ENCODE measurements at places on chromosomes 3 and 15.

DNA sequence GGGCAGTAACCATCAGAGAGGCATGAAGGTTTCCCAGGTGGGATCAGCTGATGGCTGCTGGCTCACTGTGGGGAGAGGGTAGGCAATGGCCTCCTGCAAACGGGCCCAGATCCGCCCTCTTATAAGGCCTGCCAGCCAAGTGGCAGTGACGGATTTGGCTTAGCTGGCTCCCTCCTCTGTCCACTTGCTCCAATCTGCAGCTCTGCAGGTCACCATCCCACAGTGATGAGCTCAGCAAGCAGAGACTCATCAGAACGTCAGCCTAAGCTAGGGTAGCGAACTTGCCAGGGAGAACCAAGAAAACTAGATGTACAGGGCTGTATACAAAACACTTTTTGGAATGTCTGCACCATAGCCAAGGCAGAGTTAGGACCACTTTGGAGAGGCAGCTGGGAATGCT, 62.8 kb upstream of the DCLK3 start:
- DNase-seq = no peak

GRCh38 chr3:196238612-196239560, 22.6 kb downstream of the SLC51A start:
- no peak for DNase-seq

DNA sequence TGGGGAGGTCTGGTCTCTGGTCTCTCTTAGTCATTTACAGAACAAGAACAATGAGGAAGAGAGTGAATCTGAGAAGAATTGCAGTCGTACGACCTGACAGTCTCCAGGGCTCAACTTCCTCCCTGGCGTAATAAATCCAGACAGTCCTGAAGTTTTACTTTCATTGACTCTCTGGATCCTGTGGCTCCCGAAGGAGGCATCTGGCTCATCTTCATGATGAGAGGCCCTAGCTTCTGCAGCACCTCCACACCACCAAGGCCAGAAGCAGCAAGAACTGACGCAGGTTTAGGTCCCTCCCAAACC, 11.8 kb upstream of the CYFIP1 start:
- DNase-seq = no peak

GRCh38 chr15:48624700-48625099, 20.8 kb downstream of the FBN1 start:
- no peak for DNase-seq

- DNase-seq = no peak
These were observed 13.6 kb downstream of the SCN11A start for GRCh38 chr3:39038165-39038564.

GRCh38 chr3:151227266-151227806, 24.3 kb upstream of the GPR171 start:
- no peak for DNase-seq

GRCh38 chr3:149586871-149587270, 71.0 kb downstream of the WWTR1 start:
- DNase-seq = no peak

GRCh38 chr3:30505866-30506520, 100.4 kb upstream of the TGFBR2 start:
- no peak for DNase-seq

DNA sequence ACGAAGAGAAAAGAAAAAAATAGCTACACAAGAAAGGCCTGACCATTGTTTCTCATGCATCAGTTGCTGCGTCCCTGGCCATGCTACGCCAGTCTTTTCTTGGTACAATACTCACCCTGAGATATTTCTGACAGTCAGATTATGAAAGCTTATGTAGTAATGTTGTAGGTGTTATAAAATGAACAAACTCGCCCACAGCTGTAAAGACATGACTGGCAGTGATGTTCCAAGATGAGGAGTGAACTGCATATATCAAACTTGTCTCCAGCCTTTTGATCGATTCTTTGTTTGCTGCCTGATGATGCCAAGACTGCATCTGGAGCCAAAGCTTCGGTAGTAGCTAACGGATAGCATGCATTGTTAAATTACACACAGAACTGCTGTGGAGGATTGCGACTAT, 822.7 kb downstream of the TUSC7 start:
- DNase-seq = no peak

- peak; percentile 27 for DNase-seq
These were observed 296.6 kb downstream of the SUCLG2 start for GRCh38 chr3:67357610-67358458.

DNA sequence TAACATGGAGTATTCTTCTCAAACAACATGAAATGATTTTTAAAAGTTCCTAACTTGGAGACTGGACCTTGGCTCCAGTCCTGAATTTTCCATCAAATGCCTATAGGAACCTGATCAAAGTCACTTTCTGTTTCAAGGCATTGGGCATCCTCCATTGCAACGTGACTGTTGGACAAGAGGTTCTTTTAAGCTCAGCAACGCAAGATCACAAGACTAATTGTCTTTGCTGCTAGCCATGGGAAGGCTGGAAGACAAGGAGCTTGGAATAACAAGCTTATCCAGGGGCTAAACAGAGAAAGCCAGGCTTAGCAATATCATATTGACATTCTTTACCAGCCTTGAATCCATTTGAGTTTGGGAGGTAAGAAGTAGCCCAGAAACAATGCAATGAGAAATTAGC, 48.3 kb downstream of the SST start:
- DNase-seq = no peak

GRCh38 chr3:129424185-129424841, 4.1 kb downstream of the EFCAB12 start:
- DNase-seq = no peak

DNA sequence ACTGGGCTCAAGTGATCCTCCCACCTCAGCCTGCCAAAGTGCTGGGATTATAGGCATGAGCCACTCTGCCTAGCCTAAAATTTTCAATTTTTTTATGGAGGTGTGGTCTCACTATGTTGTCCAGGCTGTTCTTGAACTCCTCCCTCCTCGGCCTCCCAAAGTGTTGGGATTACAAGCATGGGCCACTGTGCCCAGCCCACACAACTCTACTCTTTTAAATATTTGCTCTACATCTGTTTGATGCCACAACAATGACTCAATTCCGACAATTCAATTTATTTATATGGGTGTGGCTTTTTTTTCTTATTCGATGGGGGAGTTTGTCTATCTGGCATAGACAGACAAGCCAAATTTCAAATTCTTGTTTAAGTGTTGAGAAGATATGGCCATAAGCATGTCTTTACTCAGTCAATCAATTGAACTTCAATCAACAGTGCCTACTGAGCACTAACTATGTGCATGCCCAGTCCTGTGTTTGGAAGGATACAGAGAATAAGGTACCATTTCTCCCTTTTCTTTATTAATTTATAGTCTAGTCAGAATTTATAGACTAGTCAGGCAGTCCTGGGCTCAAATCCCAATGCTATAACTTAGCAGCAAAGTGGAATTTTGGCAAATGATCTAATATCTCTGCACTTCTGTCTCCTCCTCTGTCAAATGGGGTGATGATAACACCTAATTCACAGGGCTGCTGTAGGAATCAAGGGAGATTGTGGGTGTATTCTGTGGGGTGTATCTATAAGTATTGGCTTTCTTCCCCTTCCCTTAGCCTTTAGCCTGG, 54.6 kb upstream of the PIAS1 start:
- no peak for DNase-seq

DNA sequence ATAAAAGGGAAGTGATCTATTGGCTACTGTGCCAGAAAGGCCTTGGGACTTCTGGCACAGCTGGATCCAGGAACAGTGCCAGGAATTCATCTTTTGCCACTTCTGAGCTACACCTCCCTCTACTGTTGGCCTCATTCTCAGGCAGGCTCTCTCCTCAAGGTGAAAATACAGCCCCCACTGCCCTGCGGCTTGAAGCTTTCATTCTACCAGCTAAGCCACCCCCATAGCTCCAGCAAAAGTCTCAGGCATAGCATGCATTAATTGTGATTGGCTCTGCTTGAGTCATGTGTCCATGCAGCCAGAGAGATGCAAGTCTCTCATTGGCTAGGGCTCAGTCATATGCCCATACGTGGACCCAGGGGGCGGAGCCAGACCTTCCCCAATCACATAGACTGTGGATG, 142.4 kb downstream of the TPRA1 start:
- DNase-seq = peak; percentile 11

DNA sequence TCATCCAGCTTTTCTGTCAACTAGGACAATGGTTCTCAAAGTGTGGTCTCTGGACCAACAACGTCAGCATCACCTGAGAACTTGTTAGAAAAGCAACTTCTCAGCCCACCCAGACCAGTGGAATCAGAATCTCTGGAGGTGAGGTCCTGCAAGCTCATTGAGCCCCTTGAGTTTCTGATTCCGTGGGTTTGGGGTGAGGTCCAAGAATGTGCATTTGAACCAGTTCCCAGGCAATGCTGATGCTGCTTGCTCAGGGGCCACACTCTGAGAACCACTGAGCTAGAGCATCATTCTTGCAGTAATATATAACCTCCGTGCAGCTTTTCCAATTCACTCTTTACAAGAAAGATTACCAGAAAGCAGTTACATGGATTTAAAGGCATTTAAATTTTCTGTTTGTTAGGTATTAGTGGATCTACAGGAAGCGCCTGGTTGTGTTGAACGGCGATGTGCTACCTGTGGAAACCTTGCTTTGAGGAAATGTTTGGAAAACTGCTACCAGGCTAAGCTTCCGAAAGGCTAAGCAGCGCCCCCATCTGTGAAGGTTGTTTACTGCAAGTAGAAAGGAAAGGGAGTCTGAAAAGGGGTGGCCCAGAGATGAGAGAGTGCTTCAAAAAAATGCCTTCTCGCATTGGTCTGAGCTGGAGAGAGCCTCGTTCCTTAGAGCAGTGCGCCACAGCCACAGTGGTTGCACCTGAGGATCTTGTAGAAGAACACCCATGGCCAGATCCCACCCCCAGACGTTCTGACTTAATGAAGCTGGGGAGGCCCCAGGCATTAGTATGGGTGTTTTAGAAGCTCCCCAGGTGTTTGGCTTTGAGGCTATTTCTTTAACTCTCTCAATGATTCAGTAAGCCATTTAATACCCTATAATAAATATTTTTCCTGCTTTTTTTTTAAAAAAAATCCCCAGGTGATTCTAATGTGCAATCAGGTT, 50.0 kb downstream of the RLBP1 start:
- DNase-seq = peak; percentile 51

- no peak for DNase-seq
These were observed 30.5 kb upstream of the PRSS50 start for GRCh38 chr3:46748170-46748569.

DNA sequence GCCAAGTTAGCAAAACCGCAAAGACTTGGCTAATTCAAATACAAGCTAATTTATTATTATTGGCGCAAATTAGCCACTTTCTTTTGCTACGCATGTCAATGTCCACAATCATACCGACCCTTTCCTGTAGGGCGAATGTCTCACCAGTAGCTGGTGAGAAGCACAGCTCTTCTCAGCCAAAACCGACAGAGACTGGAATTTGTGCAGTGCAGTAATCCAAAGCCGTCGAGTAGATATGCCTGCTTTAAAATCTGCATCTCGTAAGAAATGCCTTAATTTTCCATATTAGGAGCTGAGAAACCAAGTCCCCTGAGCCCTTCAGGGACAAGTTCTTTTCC, 614 bp upstream of the MINDY2 start:
- peak; percentile 19 for DNase-seq

DNA sequence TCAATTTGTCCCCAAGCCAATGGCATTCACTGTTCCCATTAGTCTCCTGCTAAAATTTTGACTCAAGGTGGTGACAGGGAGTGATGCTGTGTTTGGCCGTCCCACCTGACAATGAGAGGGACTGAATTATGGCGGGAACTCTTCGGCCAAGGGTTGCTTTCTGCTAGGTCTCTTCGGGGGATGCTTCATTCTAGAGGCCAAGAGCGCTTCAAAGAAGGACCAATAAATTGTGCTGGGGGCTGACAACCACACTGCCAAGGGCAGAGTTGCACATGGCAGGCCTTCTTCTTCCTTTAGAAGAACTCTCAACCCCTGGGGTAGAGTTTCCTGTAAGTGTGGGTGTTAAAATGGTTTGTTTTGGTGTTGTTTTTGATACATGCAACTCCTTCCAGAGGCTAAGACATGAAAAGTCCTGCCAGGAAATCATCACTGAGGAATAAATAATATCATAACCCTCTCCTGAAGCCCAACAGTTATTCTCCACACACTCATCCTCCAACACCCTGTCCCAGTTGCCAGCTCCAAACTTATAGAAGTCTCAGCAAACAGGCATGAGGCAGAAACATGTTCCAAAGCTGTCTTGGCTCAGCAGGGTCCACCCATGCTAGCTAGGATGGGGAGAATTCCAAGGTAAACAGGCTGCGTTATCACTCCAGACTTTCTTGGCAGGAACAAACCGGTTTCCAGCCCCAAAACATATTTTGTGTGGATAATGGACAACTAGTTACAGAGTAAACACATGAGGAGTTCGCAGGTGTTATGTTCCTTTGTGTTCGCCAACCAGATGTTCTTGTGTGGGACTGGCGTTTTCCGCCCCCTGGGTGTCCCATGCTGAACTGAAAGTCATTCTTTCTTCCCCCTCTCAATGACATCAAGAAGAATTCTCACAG, 396.7 kb upstream of the RGMA start:
- DNase-seq = peak; percentile 84

DNA sequence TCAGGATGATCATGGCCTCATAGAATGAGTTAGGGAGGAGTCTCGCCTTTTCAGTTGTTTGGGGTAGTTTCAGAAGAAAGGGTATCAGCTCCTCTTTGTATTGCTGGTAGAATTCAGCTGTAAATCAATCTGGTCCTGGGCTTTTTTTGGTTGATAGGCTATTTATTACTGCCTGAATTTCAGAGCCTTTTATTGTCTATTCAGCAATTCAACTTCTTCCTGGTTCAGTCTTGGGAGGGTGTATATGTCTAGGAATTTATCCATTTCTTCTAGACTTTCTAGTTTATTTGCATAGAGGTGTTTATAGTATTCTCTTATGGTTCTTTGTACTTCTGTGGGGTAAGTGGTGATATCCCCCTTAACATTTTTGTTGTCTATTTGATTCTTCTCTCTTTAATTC, 1024.2 kb downstream of the DIPK2A start:
- no peak for DNase-seq

DNA sequence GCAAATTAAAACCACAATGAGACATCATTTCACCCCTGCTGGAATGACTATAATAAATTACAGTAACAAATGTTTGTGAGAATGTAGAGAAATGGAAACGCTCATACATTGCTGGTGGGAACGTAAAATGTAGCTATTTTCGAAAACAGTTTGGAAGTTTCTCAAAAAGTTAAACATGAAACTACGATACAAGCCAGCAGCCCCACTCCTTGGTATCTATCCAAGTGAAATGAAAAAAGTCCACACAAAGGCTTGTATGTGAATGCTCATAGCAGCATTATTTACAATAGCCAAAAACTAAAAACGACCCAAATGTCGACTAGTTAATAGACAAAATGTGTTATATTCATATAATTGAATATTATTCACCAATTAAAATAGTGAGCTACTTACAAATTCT, 22.9 kb upstream of the CFAP20DC start:
- no peak for DNase-seq

- DNase-seq = no peak
These were observed 328.8 kb upstream of the GRM7 start for GRCh38 chr3:6532101-6532500.

- no peak for DNase-seq
These were observed 30.8 kb downstream of the TOP2B start for GRCh38 chr3:25633919-25634318.

GRCh38 chr15:68650901-68651709, 72.3 kb downstream of the CORO2B start:
- peak; percentile 64 for DNase-seq

- DNase-seq = no peak
These were observed 30.1 kb downstream of the GOLGB1 start for GRCh38 chr3:121719423-121719822.

All from body of pancreas (tissue), 4 donors.